Spinal cord (tissue), 10 donors: ENCODE measurements at places on chromosomes 3 and 15. TPM values are rescaled to one million over a fixed set of nuclear protein-coding genes. Genes with fewer than 3 reads are reported as not detected.

The ARHGAP11A gene
- 17.5 TPM for total RNA-seq

The GABRR3 gene
- 0.20 TPM for total RNA-seq

The C3orf62 gene
- 4.5 TPM for total RNA-seq

The DRD3 gene
- total RNA-seq: not detected

The BHLHE40 gene
- total RNA-seq: 33.6 TPM

The DZIP1L gene
- 10.8 TPM for total RNA-seq

The ZNF385D gene
- 32.1 TPM for total RNA-seq

The CCDC13 gene
- 15.0 TPM for total RNA-seq

The AGBL1 gene
- 1.1 TPM for total RNA-seq

The ANKUB1 gene
- total RNA-seq: 1.8 TPM

The IGSF10 gene
- total RNA-seq: 13.1 TPM

The GPR171 gene
- total RNA-seq: 0.11 TPM
